ENCODE measurements at places on chromosomes 7 and 10.
A peak's percentile ranks its signal among the peaks of the same experiment; 100 is the strongest.

DNA sequence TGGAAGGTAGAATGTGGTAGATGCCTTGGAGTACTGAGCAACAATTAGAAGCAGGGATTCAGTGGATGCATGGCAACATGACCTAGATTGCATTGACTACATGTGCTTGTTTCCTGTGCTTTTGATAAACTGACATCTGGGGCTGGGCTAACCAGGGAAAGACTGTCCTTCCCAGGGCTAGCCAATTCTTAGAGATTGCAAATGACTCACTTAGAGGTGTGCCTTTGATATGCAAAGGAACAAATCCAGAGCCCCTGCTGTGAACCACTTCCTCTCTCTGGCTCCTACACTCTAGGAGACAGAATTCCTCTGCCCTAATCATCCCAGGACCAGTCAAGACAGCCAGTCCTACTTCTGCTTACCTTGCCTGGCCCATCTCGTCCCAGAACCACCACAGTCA lies 651.5 kb downstream of the LRMDA start:
- DNase-seq = no peak

GRCh38 chr7:48976253-48976652 lies 51.9 kb downstream of the CDC14C start:
- no peak for DNase-seq

GRCh38 chr7:1354661-1355567 lies 104.4 kb downstream of the MICALL2 start:
- DNase-seq = no peak

DNA sequence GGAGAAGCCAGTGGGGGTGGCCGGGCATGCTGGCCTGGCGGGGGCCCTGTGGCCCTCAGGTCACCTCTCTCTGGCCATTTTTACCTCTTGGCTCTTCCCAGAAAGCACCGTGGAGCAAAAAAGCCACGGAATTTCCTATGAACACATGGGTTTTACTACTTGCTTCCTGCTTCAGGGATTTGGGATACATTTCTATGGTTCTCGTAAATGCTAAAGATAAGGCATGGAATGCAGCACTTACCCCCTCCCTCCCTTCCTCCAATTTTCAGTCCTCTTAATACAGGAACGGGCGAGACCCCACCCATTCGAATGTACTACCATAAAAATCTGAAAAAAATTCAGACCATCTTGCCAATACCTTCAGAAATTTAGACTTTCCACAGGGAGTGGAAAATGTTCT lies 279.7 kb downstream of the ARHGAP12 start:
- no peak for DNase-seq

DNA sequence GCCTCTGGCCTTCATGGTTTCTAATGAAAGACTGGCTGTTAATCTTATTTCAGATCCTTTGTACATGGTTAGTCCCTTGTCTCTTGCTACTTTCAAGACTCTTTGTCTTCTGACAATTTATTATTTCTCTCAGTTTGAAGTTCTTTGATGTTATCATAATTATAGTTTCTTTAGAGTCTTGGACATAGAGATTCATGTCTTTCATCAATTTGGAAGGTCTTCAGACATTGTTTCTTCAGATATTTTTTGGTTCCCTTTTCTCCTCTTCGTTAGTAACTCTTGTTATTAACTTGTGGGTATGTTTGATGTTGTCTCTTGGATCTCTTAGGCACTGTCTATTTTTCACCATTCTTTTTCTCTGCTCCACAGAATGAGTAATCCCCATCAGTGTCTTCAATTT lies 8.7 kb downstream of the ZNF37A start:
- DNase-seq = no peak

DNA sequence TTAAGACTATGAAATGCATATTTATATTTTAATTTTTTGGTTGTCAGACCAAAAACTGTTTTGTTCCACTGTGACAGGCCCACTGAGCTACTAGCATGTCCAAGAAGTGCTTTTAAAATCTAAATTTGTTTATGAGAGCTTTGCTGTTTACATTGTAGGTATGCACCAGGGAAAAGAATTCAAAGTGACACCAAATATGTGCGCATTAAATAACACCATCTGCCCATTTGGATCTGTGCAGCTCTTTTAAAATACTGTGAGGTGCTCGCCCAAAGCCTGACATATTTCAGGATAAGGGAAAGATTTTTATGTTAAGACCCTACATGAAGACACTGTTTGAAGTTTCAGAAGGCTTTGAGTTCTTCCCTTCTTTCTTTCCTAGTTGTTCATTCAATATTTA lies 162.9 kb downstream of the ST7 start:
- DNase-seq = no peak

- peak; percentile 17 for DNase-seq
Observed at GRCh38 chr7:158655931-158656441, 48.6 kb downstream of the NCAPG2 start.

DNA sequence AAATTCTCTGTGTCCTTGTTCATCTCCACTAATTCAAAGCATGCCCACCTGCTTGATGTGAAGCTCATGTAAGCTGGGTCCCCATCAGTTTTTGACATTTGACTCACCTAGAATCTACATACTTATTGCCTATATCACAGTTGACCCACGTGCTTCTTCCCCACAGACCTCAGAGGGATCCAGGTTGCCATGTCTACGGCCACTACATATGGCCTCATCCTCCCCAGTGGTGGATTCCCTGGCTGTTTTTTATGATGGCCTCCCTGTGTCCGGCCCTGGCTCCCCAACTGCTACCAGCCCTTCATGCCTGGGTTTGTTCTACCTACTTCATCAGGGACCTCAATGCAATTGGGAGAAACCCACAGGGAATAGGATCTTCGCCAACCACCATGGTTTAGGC lies 187.4 kb upstream of the GDF10 start:
- no peak for DNase-seq

DNA sequence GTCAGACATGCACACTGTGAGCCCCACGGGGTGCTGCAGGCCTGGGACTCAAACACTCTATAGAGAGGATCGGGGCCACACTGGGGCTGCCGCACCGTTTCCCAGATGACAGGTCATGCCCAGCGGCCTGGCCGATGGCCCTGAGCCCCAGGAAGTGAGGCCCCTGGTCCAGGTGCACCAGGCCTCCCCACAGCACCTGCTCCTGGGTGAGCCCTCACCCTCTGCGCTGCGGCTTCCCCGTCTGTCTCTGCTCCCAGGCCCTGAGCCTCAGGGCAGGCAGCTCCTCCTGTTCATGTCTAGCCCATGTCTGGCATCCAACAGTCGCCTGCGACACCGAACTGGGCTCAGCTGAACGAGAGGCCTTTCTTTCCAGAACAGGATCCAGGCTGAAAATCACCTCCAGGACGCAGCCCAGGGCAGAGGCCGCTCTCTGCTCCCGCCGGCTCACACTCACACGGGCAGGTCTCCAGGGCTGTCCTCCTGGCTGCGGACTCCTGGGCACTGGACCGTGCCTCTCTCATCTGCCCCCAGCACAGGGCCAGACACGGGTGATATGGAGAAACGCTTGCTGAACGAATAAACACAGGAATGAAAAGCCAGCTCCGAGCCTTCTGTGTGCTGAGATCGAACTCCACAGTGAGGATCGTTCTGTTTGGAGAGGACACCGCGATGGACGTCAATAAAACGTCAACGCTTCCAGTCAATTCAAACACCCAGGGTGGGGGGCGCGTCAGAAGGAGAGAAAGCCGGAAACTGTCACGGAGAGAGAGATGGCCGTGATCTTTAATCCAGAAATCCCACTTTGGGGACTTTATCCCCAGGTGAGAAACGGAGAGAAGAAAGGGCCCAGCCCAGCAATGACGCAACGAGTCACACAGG lies 202.4 kb downstream of the ELFN1 start:
- no peak for DNase-seq

- DNase-seq = no peak
Observed at GRCh38 chr7:111535142-111535870, 27.0 kb downstream of the IMMP2L start.

DNA sequence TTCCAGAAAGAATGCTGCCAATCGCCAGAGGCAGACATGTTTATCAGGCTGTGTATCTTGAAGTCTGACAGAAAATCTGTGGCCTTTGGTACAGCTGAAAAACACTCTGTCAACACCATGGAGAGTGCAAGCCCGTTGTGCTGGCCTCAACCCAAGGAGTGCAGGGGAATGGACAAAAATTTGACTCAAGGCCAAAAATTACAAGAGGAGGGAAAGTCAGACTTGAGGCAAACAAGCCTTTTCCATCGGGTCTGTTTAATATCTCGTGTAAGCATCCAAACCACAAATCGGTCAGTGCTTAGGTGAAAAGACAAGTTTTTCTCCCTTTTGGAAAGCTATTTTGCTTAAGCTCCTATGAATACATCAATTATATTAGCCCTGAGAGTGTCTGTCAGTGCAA lies 305.3 kb upstream of the NFE2L3 start:
- DNase-seq = no peak

DNA sequence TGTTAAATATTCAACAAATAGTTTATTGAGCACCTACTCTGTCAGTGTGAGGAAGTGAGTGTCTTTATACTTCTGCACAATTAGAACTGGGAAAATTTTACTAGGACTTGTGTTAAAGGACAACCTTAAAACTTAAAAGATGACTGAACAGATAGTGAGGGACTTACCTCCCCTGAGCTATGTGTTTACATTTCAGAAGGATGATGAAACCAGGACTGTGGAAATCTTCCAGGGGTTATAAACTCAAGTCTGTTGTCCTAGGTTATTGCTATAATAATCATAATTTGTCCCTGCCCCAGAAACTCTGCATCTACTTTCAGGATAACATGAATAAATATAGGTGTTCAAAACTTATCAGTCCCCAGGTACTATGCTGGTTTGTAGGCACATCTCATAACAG lies 261.0 kb upstream of the MKLN1 start:
- DNase-seq = no peak

DNA sequence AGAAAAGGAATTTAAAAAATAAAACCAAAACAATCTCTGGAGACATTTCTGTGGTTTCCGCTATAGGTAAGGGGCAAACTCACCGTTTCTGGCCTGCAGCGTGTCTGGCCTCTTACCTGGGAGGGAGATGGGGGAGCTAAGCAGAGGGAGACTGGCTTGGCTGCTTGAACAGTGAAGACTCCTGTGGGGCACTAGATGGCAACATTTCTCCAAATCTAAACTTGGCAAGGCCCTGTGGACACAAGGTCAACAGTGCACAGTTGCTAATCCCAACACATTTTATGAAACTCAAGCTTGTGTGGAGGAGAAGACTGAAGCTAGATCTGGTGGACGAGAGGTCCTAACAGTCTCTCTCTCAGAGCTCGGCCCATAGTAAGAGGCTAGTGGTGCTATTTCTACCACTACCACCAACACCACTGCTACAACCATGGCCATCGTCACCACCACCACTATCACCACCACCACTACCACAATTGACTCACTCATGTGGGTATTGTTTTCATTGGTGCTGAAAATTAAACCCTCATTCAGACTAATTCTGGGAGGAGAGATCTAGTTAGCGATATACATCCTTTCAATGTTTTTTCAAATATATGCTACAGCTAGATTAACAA lies 28.4 kb upstream of the CDHR3 start:
- no peak for DNase-seq

DNA sequence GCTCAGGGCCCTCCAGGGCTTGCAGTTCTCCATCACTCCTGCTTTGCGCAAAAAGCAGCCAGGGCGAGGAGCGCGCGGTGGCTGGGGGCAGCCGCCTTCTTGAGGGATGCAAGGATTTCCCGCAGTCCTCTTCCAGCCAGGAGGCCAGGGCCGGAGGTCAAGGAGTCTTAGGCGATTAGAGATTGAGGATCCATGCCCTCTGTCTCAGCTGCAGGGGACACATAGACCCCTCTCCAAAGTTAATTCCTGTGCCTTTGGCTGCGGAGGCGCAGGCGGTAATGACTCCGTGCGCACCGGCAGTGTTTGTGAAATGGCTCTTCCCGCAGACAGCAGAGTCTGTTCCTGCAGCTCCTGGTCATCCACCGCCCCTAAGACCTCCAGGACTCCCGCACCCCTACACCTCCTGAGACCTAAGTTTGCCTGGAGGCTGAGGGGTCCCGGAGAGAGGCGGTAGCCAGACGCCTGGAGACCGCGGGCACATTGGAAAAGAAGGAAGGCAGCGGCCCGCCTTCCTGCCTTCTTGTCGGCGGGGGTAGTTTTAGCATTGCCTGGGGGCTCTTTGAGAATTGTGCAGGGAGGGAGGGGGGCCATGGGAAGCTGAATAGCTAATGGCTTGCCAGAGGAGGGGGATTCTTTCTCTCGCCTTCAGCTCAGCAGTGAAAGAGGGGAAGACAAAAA lies 3.3 kb upstream of the NEUROG3 start:
- no peak for DNase-seq

DNA sequence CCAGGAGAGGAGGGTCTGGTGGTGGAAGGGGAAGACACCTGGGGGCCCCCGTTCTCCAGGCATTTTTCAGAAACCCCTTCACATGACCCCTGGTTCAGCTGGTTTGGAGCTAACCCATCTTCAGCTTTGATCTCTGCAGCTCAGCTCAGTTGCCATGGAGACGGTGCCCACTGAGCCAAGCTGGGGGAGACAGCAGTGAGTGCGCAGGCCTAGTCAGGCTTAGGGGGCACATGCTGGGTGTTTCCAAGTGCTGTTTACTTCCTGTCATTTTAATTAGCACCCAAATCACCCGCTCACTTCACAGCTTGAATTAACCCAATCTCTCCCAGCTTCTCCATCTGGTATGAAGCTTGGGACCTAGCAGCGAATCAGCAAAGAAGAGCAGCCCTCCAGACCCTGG lies 9.0 kb downstream of the SPOCK2 start:
- no peak for DNase-seq

DNA sequence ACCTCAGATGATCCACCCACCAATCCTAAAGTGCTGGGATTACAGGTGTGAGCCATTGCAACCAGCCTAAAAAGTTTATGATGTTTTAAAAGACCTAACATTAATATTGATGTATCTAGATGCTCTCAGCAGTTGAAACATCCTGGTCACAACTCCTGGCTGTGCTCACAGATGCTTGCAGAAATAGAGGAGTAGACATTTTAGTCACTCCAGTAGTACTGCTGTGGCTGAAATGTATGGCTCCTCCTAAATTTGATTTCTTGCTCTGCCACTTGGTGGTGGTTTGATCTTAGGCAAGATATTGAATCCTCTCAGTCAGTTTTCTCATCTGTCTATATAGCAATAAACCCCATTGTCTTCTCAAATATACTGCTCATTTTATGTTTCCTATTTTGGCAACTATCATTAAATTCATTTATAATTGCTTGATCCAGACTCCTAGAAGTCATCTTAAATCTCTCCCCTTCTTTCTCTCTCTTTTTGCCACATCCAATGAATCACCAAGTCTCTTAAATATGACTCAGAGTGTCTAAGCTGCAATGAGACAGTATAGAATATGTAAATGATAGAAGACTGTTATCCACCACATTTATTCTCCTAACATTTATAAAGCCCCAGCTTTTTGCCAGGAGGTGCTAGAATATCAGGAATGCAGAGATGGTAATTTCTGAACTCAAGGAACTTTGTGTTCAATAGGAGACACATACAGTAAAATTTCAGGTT lies 78.1 kb upstream of the NRBF2 start:
- DNase-seq = no peak

- DNase-seq = no peak
Observed at GRCh38 chr10:124076148-124076733, 17.2 kb downstream of the CHST15 start.

DNA sequence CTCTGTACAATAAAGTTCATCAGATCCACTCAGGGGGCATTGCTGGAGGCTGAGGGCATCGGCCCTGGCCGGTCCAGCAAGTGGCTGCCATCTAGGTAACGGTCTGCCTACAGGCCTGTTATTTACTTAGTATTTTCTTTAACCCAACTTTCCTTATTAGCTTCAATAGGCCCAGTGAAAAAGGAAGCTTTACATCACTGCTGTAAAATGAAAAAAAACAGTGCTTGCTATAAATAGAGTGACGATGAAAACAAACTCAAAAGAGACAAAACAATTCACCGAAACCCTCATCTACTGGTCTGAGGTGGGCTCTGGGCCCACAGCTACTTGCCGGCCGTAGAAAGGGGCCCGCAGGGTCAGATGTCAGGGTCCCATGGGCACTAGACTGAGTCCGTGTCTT lies 192.5 kb downstream of the ELFN1 start:
- no peak for DNase-seq
